ENCODE measurements at places on chromosomes 2 and 18. TPM values are rescaled to one million over a fixed set of nuclear protein-coding genes. Genes with fewer than 3 reads are reported as not detected.
A peak's percentile ranks its signal among the peaks of the same experiment; 100 is the strongest.

The CD226 gene
- total RNA-seq = 45.9 TPM

DNA sequence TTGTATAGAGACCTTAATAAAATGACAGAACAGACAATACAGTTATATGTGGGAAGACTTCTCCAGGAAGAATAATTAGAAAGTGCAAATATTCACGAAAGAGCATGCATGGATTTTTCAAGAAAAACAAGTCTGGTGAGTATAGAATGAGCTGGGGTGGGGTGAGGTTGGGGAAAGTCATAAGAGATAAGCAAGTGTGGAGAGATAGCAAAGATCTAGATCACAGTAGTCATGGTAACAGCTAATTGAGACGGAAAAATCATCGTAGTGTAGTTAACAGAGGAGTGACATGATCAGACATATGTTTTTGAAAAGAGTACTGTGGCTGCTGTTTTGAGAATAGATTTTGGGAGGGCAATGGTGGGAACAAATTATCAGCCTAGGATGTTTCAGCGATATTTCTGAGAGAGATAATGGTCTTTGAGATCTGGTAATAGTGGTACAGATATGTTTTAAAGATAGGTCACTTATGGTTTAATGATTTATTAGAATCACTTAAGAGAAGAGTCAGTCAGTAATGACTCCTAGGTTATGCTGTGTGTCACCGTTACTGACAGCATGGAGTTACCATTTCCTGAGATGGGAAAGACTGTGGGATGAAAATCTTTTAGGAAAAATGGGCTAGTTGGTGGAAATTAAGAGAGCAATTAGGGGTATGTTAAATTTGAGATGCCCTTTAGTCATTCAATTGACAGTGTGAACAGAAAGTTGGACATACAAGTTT, 248.5 kb upstream of the SLC8A1 start:
- DNase-seq = no peak

GRCh38 chr2:123179526-123179925, 845.6 kb upstream of the CNTNAP5 start:
- no peak for DNase-seq

- no peak for DNase-seq
Observed at GRCh38 chr2:191018643-191019119, 4.7 kb upstream of the STAT1 start.

The HOXD1 gene
- total RNA-seq = not detected

The SERPINB5 gene
- total RNA-seq = not detected

DNA sequence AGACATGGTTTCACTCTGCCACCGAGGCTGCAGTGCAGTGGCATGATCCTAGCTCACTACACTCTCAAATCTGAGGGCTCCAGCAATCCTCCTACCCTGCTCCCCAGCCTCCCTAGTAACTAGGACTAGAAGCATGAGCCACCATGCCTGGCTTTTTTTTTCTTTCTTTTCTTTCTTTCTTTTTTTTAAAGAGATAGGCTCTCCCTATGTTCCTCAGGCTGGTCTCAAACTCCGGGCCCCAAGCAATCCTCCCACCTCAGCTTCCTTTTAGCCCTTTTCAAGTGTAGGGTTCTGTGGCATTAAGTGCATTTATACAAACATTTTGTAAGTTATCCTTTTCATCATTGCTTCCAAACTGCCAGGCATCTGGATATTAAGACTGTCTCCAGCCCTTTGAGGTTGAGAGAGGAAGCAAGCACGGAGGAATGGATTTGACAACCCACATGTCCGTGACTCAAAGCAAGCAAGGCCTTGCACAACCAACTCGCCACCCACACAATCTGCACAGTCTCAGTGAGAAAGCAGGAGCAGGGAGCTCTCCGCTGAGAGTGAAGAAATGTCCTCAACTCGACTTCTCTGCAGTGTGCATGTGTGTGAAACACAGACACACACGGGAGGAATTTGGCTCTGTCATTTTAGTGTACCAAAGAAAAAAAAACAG, 65.6 kb downstream of the ATP8B1 start:
- no peak for DNase-seq

The CYTIP gene
- total RNA-seq = 290 TPM

GRCh38 chr18:58268849-58269248, 224.8 kb downstream of the NEDD4L start:
- DNase-seq = no peak

GRCh38 chr18:61606759-61607158, 273.5 kb downstream of the CDH20 start:
- no peak for DNase-seq

- no peak for DNase-seq
Observed at GRCh38 chr2:218270721-218271486, 585 bp downstream of the PNKD start.

DNA sequence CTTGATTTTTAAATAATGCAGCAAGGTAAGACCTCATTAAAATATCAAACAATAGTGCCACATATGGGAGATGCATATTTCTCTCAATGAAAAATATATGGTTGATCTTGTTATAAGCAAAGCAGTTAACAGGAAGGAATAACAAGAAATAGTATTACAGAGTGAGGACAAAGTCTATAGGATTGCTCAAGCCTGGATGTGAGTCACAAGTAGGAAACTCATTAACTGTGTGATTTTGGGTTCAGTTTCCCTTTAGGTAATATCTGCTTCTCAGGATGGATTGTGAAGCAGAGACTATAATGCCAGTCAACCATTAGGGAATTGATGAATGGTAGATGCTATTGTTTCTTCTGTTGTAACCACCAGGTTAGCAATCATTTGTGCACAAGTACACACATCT, 42.9 kb upstream of the SPHKAP start:
- no peak for DNase-seq

The AMER3 gene
- total RNA-seq = not detected

DNA sequence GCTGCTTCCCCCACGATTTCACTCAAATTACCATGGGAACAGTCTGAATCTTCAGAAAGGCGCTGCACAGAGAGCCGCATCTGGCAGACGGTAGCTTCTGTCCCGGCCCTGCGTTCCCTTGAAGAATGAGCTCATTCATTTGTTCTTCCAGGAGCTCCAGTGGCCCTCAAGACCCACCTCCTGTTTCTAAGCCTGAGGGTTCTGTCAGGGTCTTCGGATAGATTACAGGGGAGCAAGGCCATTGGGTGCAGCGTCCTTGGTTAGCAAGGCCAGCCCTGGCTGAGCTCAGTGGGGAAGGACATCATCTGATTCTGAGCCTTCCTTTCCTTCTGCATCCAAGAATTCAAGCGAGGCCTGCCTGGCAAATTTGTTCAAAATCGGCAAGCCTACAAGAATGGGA, 111.9 kb downstream of the PDCL3 start:
- DNase-seq = no peak

- DNase-seq = no peak
Observed at GRCh38 chr18:10465174-10465939, 10.9 kb downstream of the APCDD1 start.

DNA sequence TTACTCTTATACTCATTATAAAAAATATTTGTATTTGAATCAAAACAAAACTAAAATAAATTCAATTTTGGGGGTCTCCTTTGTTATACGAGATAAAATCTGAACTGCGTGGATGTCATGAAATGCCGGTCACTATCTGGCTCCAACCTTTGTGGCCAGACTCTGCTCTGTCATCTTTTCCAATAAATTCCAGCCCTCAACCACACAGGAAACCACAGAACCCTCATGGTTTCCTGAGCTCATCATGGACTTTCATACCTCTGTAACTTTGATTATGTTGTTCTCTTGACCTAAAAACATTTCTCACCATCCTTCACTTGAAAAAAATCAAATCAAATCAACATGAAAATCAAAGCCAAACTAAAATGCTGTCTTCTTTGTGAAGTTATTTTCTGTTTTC, 724.7 kb downstream of the METTL4 start:
- DNase-seq = no peak

The FBXO11 gene
- 85.4 TPM for total RNA-seq

GRCh38 chr18:3604498-3605408, 154.8 kb downstream of the TGIF1 start:
- DNase-seq = peak; percentile 30

DNA sequence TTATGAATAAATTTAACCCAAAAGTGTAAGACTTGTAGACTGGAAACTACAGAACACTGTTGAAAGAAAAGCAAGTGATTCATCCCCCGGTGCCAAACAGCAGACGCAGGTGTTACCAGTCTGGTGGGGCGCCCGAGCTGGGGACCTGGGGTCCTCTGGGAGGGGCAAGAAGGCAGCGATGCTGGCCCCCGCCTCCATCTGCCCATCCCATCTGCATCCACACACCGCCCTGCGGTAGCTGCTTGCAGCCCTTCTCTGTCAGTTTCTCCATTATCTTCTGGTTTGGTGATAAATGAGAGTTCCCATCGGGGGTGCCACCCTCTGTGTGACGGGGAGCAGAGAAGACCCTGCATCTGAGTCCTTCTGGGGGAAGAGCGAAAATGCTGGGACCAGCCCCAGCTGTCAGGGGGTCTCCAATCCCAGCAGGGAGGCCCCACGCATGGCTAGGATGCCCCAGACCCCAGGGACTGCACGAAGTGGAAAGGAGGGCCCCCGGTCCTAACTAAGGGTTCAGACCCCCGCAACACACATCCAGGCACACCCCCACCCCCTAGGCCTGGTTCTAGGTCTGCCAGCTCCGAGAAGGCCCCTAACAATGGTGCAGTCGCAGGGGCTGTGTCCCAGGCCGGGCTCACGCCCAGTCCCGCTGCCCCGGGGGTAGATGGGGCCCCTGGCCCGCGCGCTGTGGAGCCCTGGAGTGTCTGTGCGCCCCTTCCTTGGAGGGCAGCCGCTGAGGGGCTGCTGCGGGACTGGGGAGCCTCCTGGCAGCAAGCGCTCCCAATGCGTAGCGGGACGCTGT, 686 bp upstream of the RGPD8 start:
- DNase-seq = no peak

DNA sequence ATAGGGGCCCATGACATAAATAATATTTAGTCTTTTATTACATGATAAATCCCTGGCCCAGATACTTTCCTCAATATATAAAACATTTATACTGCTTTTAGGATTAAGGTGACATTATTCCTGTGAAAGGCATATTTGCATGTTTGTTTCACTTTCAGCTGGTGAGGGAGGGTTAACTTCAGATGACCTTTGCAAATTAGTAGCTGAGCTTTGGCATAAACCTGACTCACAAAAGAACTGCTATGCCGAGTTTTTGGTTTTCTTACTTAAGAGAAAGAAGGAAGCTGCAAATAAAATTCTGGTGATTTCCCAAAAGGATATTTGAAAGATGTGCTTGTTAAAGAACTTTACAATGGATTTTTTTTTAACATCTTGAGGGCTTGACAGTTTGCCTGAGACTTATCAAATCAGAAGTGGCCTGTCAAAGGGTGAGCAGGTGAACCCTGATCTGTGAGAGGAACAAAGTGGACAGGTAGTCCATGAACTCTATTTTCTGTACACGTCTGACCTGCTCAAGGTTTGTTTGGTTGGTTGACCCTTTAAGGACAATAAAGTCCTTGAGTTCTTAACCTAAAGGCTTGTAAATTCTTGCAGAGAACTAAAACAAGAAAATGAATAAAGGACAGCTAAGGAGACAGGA, 93.5 kb downstream of the FAM124B start:
- DNase-seq = no peak

The TWSG1 gene
- total RNA-seq = 7.6 TPM

DNA sequence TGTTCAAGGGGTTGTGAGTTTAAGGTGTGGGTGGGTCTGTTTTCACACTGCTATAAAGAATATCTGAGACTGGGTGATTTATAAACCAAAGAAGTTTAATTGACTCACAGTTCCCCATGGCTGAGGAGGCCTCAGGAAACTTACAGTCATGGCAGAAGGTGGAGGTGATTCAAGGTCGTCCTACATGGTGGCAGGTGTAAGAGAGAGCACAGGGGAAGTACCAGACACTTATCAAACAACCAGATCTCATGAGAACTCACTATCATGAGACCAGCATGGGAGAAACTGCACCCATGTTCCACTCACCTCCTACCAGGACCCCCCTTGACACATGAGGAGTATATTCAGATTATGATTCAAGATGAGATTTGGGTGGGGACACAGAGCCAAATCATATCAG, 38.0 kb downstream of the RHBDD1 start:
- DNase-seq = no peak

The TMEM182 gene
- 3.4 TPM for total RNA-seq

The RAB6C gene
- total RNA-seq = not detected

- no peak for DNase-seq
Observed at GRCh38 chr2:116696223-116696622, 1118.3 kb upstream of the DDX18 start.

The SERPINB7 gene
- not detected for total RNA-seq

The SEC11C gene
- 137 TPM for total RNA-seq

The NTSR2 gene
- total RNA-seq = not detected

GRCh38 chr2:176507786-176508185, 238.5 kb downstream of the MTX2 start:
- no peak for DNase-seq

DNA sequence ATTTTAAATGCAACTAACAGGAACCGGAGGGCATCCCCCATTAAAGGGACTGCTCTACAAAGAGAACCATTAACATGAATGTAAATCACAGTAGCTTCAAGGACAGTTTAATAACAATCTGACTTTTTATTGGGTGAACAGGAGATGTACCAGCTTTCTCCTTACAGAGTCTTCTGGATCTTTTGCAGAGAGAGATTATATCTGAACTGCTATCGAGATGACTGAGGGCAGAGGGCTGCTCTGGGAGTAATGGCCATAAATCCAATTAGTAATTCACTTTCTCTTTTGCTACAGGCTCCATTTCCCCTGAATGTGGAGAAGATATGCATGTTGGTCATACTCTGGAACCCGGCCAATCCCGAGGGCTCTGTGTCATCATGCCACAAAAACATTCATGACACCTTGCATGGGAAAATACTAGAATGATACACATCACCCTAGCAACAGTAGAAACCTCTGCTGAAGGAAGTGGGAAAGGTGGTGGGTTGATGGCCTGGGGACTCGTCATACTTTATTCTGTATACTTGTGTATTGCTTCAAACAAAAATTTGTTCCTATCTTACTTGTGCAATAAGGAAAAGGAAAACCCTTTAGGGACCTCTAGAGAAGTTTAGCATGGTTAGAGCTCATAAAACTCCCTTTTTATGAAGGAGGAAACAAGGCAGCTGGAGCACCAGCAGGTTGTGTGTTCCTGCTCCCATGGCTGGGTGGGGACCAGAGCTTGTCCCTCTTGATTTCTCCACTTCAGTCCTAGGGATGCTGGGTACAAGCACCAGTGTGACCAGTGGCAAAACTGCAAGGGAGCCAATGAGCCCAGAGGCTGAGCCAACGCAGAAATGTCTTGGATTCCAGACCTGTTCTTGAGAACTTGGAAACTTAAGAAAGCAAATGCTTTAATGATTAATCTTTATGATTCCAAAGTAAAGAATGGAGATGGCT, 26.0 kb downstream of the CTAGE1 start:
- DNase-seq = no peak

The ABCG8 gene
- not detected for total RNA-seq

GRCh38 chr2:130864830-130865800, 28.4 kb downstream of the ARHGEF4 start:
- no peak for DNase-seq

GRCh38 chr2:18182861-18183260, 304.4 kb downstream of the KCNS3 start:
- no peak for DNase-seq

Data from naive thymus-derived CD4-positive, alpha-beta T cell (primary cell).